ENCODE measurements at places on chromosomes 3 and 15. TPM values are rescaled to one million over a fixed set of nuclear protein-coding genes. Genes with fewer than 3 reads are reported as not detected.

Gene SLC22A13
- total RNA-seq = 1.6 TPM

Gene SEMA3G
- total RNA-seq = 0.40 TPM

Gene CHRM5
- total RNA-seq = not detected

Gene IL5RA
- total RNA-seq = not detected

Gene TNFAIP8L3
- total RNA-seq = 12.1 TPM

Gene XCR1
- not detected for total RNA-seq

Gene ANKRD63
- total RNA-seq = not detected

Gene VWA5B2
- not detected for total RNA-seq

Gene HHATL
- not detected for total RNA-seq
